ENCODE measurements at places on chromosomes 5 and 9.

GRCh38 chr9:87336407-87336806 lies 161.3 kb upstream of the DAPK1 start:
- no peak for DNase-seq

DNA sequence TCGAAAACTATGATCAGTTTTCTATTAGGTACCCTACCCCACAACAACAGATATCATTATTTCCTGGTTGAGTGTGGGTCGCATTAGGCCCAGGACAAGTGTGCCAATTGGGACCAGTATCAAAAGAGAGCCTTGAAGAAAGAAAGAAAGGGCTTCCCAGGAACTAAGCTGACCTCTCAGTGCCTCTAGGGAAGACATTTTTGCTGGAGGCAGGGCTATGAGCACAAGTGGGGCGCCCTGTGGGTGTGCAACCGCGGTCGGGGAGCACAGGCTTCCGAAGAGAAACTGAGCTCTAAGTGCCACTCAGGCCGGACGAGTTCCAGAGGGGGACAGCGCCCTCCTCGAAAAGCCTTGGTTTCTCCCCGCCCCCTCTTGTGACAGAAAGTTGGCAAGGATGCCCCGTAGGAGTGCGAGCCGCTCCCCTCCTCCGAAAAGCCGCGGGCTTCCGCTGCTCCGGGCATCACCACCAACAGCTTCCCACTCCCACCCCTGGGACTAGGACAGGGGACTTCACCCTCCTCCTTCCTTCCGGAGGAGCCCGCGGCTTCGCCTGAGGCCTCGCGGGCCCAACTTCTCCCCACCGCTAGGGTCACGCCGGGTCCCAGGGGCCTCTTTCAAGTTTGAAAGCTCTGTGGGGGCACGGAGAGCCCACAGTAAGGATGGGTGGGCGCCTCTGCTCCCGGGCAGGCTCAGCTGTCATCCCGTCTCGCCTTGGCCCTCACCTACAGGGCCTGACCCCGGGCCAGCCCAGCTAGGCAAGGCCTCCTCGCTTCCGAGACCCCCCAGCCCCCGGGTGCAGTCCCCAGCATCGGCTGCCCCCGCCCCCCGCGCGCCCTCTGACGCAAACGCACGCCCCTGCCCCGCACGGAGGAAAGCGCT lies 2.0 kb downstream of the NR2F1-AS1 start:
- no peak for DNase-seq

DNA sequence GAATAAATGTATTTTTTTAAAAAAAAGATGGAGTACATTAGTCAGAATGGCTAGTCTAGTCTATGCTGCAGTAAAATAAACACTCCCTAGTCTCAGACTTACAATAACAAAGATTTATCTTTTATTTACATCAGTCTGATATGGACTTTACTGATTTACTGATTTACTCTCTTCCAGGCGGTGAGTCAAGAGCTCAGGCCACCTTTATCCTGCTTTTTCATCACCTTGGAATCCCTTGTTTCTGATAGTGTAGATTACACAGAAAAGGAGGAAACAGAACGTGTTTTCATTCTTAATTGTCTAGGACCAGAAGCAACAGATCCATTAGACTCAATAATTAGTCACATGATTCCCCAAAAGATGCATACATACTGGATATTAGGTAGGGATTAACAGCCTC lies 290.1 kb upstream of the TRPC7 start:
- DNase-seq, result no peak

GRCh38 chr9:104025945-104026344 lies 68.2 kb upstream of the SMC2 start:
- no peak for DNase-seq

GRCh38 chr9:134690946-134691694 lies 49.5 kb downstream of the COL5A1 start:
- DNase-seq, result no peak

DNA sequence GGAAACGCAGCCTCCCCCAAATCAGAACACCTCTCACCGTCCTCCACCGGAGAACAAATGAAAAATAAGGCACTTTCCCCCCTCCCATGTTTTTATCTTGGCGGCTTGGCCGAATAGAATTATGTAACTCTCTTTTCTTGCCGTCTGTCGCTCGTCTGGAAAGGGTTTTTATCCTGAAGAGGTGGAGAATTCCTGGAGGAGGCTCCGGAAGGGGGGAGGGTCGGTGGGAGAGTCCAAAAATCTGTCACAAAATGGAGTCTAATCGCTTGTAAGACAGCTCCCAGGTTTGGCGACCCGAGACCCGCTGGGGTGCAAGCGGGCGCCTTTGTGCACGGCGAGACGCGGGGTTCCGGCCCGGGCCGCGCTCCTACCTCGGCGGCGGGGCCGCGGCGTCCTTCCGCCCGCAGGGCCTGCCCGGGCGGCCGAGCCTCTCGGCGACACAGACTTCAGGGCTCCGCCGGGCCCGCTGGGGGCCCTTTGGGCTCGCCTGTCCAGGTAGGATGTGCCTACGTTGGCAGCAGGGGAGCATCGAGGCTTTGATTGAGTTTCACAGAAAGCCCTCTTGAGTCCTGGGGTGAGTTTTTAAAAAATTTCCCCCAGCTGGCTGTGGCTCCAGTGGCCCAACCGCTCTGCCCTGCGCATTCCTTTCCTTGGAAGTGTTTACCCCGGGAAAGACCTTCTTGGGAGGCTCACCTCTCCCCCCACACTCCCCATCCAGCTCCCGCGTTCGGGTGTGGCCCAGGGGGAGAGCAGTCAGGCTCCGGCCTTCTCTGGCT lies 5.0 kb downstream of the LMX1B start:
- no peak for DNase-seq

DNA sequence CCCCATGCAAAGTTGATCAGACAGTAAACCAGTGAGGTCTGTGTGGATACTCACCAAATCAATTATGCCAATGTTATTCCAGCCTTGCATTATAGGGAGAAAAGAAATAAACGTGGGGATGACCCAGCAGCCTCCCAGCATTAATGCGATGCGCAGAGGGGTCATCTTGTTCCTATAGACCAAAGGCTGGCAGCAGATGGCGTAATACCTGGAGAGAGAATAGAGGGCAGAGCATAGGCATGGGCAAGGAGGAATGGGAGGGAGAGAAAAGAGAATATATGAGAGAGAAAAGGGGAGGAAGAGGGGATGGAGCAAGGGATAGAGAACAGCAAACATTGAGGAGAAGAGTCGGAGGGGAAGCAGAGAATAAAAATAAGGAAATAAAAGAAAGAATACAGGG lies 131.2 kb downstream of the HTR4 start:
- DNase-seq, result no peak

DNA sequence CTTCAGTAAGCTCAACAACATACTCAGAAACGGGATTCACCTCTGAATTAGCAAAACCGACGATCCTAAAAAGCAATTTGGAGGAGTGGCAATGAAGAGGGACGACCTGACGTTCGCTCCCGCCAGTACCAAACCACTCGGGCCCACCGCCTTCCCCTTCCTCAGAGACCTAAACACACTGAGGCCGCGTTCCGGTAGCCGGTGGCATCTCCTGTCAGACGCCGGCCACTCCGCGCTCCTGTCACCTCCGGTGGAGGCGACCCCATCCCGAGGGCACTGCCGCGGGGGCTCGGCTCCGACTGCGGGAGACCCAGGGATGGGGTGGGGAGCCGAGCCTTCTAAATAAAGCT lies 617 bp downstream of the PPP6C start:
- no peak for DNase-seq

DNA sequence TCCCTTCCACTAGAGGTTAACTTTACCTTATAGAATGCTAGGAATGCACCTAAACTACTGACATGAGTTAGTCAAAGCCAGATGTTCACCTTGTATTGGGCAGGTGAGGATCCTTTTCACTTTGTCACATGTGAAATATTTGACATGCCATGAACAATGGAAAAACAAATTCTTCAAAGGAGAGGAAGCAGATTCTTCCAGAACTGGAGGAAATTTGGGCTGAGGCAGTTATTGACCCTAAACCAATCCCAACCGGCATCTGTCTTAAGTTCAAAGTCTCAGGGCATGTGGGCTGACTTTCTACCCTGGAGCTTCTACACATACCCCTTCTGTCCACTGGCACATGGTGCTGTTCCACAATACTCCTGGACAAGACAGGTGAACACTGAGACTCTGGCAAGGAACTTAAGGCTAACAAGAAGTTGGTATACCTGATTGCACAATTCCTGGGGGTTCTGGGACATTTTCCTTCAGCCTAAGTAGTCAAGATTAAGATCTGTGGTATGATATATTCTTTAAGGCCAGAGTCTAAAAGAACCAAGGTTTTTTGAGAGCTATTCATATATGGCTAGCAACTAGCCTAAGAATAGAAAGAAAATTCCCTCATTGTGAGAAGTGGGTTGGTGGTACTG lies 2.6 kb downstream of the VLDLR start:
- DNase-seq, result no peak

GRCh38 chr9:129713402-129713679 lies 39.5 kb downstream of the PTGES start:
- no peak for DNase-seq

- DNase-seq, result no peak
These were observed 320.1 kb downstream of the DEPDC1B start for GRCh38 chr5:60379907-60380306.

DNA sequence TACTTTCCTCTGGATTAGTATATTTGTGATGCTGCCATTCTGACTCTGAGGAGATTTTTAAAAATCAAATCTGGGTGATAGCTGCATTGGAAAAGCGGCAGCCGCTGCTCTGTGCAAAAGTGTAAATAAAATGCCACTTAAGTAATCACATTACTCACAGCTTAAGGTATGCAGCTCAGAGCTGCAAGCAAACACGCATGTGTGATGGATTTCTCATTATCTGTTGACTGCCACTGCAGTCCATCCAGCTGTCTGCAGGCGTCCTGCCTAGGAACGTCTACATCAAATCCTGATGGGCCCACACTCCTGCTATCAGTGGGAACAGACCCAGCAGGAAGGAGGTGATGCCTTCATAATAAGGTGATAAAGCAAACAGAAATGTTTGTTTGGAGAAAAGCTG lies 216.9 kb downstream of the SPOCK1 start:
- DNase-seq, result no peak

GRCh38 chr5:176570044-176570443 lies 20.9 kb downstream of the CDHR2 start:
- no peak for DNase-seq

DNA sequence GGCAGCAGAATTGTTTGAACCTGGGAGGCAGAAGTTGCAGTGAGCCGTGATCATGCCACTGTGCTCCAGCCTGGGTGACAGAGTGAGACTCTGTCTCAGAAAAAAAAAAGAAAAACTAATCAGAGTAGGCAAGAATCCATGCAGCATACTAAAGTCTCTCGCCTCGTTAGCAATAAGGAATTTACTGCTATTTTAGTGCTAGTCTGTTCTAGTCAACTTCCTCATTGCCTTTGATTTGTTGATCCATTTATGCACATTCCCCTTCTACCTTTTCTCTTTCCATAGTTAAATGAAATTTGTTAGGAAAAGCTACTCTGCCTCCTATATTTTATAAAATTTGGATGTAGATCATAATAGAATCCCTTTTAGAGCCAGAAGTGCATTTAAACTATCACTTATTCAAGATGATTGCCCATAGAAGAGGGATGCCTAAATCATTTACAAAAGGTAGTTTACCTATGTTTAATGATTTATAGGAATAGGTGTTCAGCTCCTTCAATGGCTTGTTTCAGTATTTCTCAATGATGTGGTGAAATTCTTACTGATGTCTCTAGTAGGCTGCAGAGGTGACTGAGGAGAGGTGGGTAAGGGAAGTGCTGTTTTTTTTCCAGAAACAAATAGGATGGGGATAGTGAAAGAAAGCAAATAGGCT lies 1.9 kb downstream of the LRRC19 start:
- no peak for DNase-seq

GRCh38 chr5:173886150-173886549 lies 2.0 kb upstream of the CPEB4 start:
- no peak for DNase-seq

- no peak for DNase-seq
These were observed 366.5 kb downstream of the IRX1 start for GRCh38 chr5:3962113-3962512.

GRCh38 chr9:122975196-122975595 lies 34.4 kb downstream of the RABGAP1 start:
- no peak for DNase-seq

GRCh38 chr5:116002116-116002906 lies 30.0 kb upstream of the ARL14EPL start:
- no peak for DNase-seq

GRCh38 chr5:52743012-52743411 lies 44.7 kb upstream of the ITGA1 start:
- no peak for DNase-seq

DNA sequence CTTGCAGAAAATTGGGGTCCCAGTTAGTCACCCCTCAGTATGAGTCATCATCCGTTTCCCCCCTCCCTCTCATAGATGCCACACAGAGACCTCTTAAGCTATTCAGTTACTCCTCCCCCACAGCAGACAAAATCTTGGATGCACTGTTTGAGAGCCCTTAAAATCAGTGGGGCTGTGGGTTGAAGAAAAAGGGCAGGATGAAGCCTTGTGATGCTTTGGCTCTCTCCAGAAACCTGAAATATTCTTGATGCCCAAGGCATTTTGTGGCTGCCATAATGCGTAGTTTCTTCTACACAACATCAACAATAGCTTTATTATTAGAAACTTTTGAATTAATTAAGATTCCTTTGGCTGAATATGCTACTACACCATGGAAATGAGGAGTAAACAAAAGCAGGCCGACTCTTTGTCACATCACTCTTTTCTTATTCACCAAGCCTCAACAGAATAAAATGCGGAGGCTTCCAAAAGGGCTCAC lies 133.8 kb downstream of the MRPS30 start:
- DNase-seq, result no peak

DNA sequence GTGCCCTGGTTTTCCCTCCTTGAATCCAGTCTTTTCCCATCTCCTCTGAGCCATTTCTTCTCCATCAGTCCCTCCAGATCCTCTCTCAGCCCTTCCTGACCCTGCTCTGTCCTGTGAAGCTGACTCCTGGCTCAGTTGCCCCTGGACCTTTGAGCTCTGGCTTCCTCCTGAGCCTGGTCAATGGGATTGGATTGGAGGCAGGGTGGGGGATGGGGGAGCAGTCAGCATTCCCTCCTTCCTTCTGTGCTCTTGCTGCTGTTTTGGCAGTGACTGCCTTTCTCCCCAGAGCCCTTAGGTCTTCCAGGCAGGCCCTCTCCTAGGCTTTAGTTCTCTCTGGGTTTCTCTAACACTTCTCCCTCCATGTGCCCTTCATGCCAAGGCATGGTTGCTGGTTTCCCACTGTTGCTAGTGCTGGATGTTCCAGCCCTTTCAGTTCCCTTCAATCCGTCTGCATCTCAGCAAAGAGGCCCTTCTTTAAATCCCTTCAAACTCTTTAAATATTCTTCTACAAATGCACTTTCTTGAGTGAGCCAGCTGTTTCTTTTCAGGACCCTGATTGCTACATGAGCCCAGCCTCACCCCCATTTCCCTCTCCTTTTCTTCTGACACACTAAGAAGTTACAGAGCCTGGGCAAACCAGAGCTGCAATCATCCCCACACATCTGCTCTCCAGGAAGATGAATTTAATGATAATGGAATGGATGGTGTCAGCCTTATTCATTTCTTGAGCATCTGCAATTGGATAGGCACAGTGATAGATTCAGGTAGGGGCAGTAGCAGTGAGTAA lies 2.2 kb downstream of the TNFSF15 start:
- no peak for DNase-seq
